ENCODE measurements at places on chromosomes 7 and 10. TPM values are rescaled to one million over a fixed set of nuclear protein-coding genes. Genes with fewer than 3 reads are reported as not detected.
A peak's percentile ranks its signal among the peaks of the same experiment; 100 is the strongest.

DNA sequence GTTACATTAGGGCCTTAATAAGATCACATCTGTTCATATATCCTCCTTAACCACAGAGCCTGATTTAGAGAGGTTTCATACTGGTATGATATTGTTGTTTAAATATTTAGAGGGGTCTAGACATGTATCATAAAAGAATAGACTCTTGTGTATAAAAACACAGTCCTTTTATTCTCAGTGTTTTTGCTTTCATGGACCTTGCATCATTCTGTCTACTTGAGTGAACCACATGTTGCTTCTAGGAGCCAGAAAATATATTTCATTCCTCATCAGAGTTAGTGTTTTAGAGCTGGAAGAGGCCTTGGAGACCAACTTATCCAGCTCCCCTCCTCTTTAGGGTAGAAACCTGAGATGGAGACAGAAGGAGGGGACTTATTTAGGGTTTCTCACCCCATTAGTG is 312.8 kb downstream of the LRMDA start:
- H3K27me3 ChIP-seq, result no peaks in the 10 kb centered on the region
- H3K4me1 ChIP-seq, result no peaks in the 10 kb centered on the region
- H3K4me3 ChIP-seq, result no peak overlapping the region
- H3K36me3 ChIP-seq, result no peaks in the 10 kb centered on the region
- no peak overlapping the region for H3K27ac ChIP-seq
- DNase-seq, result no peak

DNA sequence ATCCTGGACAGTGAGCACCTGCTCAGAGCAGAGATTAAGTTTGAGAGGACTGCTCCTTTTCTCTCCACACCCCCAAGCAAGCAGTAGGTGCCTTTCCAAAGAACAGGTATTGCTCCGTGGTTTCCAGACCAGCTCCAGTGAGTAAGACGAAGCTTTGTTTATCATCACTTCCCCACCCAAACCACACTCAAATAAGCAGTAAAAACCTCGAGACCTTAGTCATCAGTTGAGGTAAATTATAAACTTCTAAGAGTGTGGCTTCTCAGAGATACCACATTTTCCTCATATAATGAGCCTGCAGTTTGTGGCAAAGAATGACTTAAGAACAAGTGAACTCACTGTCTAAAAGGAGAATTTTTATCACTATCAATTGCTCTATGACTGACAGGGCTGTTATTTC is 50.0 kb upstream of the GRB10 start:
- no peak overlapping the region for H3K27ac ChIP-seq
- H3K4me3 ChIP-seq, result no peak overlapping the region
- DNase-seq, result no peak
- no peaks in the 10 kb centered on the region for H3K4me1 ChIP-seq

DNA sequence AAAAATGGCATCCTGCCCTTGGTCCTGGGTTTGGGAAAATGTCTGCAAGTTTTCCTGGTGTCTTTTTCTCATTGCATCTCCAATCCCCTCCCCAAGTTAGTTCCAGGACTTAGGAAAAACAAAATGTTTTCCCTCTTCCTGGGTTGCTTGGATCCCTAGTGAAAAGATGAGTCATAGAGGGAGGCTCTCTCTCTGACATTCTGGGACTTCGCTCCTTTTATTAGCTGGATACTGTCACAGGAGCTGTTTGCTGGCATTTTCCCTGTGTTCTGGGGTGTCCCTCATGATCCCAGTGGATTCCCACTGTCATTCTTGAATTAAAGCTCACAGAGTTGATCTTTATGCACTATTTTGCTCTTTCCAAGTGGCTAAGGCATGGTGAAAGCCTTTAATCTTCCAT is 316.4 kb upstream of the MBL2 start:
- H3K27me3 ChIP-seq, result no peaks in the 10 kb centered on the region
- H3K36me3 ChIP-seq, result no peaks in the 10 kb centered on the region
- no peak overlapping the region for H3K27ac ChIP-seq
- no peak for DNase-seq
- no peak overlapping the region for H3K4me3 ChIP-seq

CCDC146 gene
- 14.5 TPM for total RNA-seq

NXPH1 gene
- not detected for total RNA-seq

- no peaks in the 10 kb centered on the region for H3K27me3 ChIP-seq
- H3K36me3 ChIP-seq, result no peaks in the 10 kb centered on the region
- no peak for DNase-seq
- no peak overlapping the region for H3K27ac ChIP-seq
Observed at GRCh38 chr10:118569241-118569881, 26.1 kb downstream of the PRLHR start.

PDZD8 gene
- total RNA-seq, result 38.2 TPM

- DNase-seq, result no peak
- H3K4me3 ChIP-seq, result no peak overlapping the region
- peaks cover 1% of the 10 kb centered on the region for H3K4me1 ChIP-seq
- H3K36me3 ChIP-seq, result peaks cover 10% of the 10 kb centered on the region
- H3K27me3 ChIP-seq, result no peaks in the 10 kb centered on the region
- no peak overlapping the region for H3K27ac ChIP-seq
Observed at GRCh38 chr10:29612657-29613056, 22.1 kb downstream of the SVIL start.

GRCh38 chr10:83222832-83223742 is 916.2 kb upstream of the GHITM start:
- H3K27me3 ChIP-seq, result no peaks in the 10 kb centered on the region
- H3K4me1 ChIP-seq, result no peaks in the 10 kb centered on the region
- no peaks in the 10 kb centered on the region for H3K36me3 ChIP-seq
- H3K4me3 ChIP-seq, result no peak overlapping the region
- no peak overlapping the region for H3K27ac ChIP-seq

DNA sequence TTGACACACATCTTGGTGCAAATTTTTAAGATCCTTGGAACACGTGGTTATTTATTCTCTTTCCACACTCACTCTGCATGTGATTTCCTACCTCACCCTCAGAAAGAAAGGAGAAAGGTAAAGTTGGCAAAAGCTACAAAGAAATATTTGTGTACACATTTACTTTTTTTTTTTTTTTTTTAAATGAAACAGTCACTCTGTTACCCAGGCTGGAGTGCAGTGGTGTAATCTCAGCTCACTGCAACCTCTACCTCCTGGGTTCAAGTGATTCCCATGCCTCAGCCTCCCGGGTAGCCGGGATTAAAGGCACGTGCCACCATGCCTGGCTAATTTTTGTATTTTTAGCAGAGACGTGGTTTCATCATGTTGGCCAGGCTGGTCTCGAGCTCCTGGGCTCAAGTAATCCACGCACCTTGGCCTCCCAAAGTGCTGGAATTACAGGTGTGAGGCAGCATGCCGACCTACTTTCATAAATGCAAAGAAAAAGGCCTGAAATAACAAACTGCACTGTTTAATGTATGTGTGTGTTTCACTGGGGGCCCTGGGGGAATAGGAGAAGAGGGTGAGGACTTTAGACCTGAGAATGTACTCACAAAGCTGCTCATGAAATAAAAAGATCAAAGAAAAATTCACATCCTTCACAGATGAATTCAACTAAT is 71.6 kb upstream of the GRID1 start:
- no peaks in the 10 kb centered on the region for H3K36me3 ChIP-seq
- DNase-seq, result no peak
- H3K4me1 ChIP-seq, result no peaks in the 10 kb centered on the region
- H3K27me3 ChIP-seq, result no peaks in the 10 kb centered on the region
- no peak overlapping the region for H3K27ac ChIP-seq

- peak; percentile 51 for DNase-seq
- peak overlapping the region; percentile 84 for H3K4me3 ChIP-seq
- H3K27me3 ChIP-seq, result no peaks in the 10 kb centered on the region
- no peaks in the 10 kb centered on the region for H3K4me1 ChIP-seq
- H3K27ac ChIP-seq, result peak overlapping the region; percentile 95
Observed at GRCh38 chr7:101816595-101817470, 593 bp upstream of the CUX1 start.

GRCh38 chr10:50362547-50363125 is 111.3 kb upstream of the ASAH2 start:
- no peak for DNase-seq
- no peaks in the 10 kb centered on the region for H3K27me3 ChIP-seq
- H3K4me3 ChIP-seq, result no peak overlapping the region
- H3K36me3 ChIP-seq, result no peaks in the 10 kb centered on the region

CYP26C1 gene
- total RNA-seq, result 0.09 TPM

DNA sequence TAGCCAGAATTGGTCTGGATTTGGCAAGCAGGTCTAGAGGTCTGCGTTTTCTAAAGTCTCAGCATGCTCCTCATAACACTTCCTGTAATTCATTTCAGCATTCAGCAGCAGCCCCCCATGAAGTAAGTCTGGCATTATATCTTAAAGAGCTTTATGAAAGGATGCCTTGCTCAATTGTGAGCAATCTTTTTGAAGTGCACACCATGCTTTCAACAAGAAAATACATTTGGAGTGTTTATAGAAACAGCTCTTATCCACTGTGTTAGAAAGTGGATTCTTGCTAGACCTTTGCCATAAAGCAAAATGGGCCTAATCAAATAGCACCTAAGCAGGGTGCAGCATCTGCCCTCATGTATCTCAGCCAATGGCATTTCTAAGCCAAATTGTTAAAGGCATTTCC is 378.0 kb upstream of the AKR1E2 start:
- H3K4me3 ChIP-seq, result no peak overlapping the region
- H3K4me1 ChIP-seq, result no peaks in the 10 kb centered on the region
- no peaks in the 10 kb centered on the region for H3K36me3 ChIP-seq
- no peak overlapping the region for H3K27ac ChIP-seq
- no peaks in the 10 kb centered on the region for H3K27me3 ChIP-seq
- peak; percentile 36 for DNase-seq

- DNase-seq, result no peak
- H3K27me3 ChIP-seq, result no peaks in the 10 kb centered on the region
- no peak overlapping the region for H3K27ac ChIP-seq
- peaks cover 17% of the 10 kb centered on the region for H3K4me1 ChIP-seq
- no peaks in the 10 kb centered on the region for H3K36me3 ChIP-seq
Observed at GRCh38 chr7:44794331-44794730, 2.1 kb upstream of the PPIA start.

SCIN gene
- total RNA-seq, result 13.4 TPM

DNA sequence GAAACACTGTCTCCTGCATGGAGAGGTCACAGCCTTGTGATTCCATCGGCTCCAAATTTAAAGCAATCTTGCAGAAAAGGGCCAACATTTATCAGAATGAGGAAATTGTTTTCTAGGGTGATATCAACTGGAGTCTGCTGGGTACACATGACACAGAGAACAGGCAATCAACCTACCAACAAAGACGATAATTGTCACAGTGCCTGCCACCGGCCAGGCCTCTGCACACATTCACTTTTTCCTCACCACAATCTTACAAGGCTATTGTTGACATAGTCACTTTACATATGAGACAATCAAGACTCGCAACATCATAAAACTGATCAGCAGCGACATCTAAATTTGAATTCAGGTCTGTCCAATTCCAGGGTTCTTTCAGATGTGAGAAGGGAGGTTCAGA is 189.4 kb downstream of the KCNMA1 start:
- H3K27ac ChIP-seq, result no peak overlapping the region
- no peaks in the 10 kb centered on the region for H3K27me3 ChIP-seq
- H3K4me3 ChIP-seq, result no peak overlapping the region
- H3K36me3 ChIP-seq, result no peaks in the 10 kb centered on the region

TMEM213 gene
- total RNA-seq, result 32.8 TPM

GRCh38 chr10:74190494-74190893 is 39.5 kb downstream of the ADK start:
- H3K36me3 ChIP-seq, result no peaks in the 10 kb centered on the region
- peak overlapping the region; percentile 78 for H3K27ac ChIP-seq
- H3K4me1 ChIP-seq, result peaks cover 17% of the 10 kb centered on the region
- DNase-seq, result no peak
- H3K4me3 ChIP-seq, result no peak overlapping the region

SKIDA1 gene
- total RNA-seq, result 1.9 TPM

All from left lung (tissue), 14 donors.